CD8-positive, alpha-beta memory T cell (primary cell): ENCODE measurements at places on chromosomes 7 and 10. TPM values are rescaled to one million over a fixed set of nuclear protein-coding genes. Genes with fewer than 3 reads are reported as not detected.

The C10orf120 gene
- total RNA-seq, result not detected

The PDE6C gene
- total RNA-seq, result not detected

The DPYSL4 gene
- 3.2 TPM for total RNA-seq

The DOCK4 gene
- total RNA-seq, result 1.2 TPM

DNA sequence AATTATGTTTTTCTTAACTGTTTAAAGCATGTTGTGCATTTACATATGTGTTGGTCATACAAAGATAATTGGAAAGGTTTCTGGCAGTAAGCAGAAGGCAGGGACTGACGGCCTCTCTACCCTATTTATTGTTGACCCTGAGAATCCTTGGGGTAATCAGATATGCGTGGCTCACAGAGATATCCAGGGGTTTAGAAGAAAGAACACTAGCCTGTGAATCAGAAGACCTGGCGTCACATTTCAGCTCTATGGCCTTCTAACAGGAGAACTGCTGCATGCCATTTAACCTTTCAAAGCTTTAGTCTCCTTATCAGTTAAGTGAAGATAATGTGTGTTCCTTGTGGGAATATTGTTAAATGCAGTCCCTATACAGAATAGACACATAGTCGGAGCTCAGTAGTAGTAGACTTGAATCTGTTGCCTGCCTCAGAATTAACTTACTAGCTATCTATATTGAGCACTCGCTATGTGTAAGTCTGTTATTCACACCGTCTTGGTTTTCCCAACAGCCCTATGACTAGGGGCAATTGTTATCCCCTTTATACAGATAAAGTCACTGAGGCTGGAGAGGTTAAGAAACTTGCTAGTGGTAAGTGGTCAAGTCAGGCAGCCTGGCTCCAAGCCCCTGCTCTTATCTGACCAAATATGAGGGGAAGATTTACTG lies 129.6 kb upstream of the ANKRD1 start:
- no peak for DNase-seq
- H3K4me3 ChIP-seq, result no peak overlapping the region
- H3K36me3 ChIP-seq, result no peaks in the 10 kb centered on the region
- no peaks in the 10 kb centered on the region for H3K27me3 ChIP-seq

GRCh38 chr10:124071141-124071540 lies 22.3 kb downstream of the CHST15 start:
- H3K4me3 ChIP-seq, result no peak overlapping the region
- H3K27me3 ChIP-seq, result no peaks in the 10 kb centered on the region
- no peaks in the 10 kb centered on the region for H3K36me3 ChIP-seq
- peaks cover 24% of the 10 kb centered on the region for H3K4me1 ChIP-seq

GRCh38 chr10:86524225-86524962 lies 2.8 kb upstream of the WAPL start:
- H3K4me3 ChIP-seq, result no peak overlapping the region
- no peaks in the 10 kb centered on the region for H3K27me3 ChIP-seq
- H3K36me3 ChIP-seq, result no peaks in the 10 kb centered on the region
- H3K4me1 ChIP-seq, result peaks cover 26% of the 10 kb centered on the region
- no peak overlapping the region for H3K27ac ChIP-seq

DNA sequence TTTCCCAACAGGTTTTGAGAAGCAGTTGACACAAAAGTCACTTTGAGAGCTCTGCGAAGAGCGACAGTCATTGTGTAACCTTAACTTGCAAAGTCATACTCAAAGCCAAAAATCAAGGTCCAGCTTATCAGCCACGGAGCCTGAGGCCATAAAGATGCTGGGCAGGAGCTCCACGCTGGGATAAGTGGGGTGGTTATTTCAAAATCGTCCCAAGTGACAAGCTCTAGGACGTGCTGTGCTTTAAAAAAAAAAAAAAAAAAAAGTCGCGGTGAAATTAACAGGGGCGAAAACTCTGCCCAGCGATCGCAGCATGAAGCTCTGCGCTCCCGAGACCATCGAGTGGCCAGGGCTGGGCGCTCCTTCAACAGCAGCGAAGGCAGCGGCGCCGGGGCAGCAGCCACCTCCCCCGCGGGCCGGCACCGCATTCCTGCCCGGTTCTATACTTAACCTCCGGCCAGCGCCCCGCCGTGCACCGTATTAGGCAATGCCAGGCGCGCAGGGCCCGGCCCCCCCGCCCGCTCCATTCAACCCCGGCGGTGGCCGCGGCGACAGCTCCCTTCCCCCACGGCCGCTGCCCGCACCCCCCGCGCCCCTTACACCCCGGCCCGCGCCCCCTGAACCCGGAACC lies 657 bp downstream of the HACD1 start:
- no peaks in the 10 kb centered on the region for H3K27me3 ChIP-seq
- no peak overlapping the region for H3K27ac ChIP-seq
- H3K4me1 ChIP-seq, result peaks cover 5% of the 10 kb centered on the region

- no peaks in the 10 kb centered on the region for H3K27me3 ChIP-seq
- no peaks in the 10 kb centered on the region for H3K36me3 ChIP-seq
- H3K4me3 ChIP-seq, result no peak overlapping the region
Observed at GRCh38 chr10:31261511-31262311, 57.3 kb upstream of the ZEB1 start.

GRCh38 chr10:121900443-121901174 lies 27.2 kb downstream of the ATE1 start:
- H3K4me1 ChIP-seq, result no peaks in the 10 kb centered on the region
- no peak overlapping the region for H3K4me3 ChIP-seq
- DNase-seq, result no peak
- H3K27me3 ChIP-seq, result no peaks in the 10 kb centered on the region
- no peak overlapping the region for H3K27ac ChIP-seq
